ENCODE measurements at places on chromosomes 16 and 17. TPM values are rescaled to one million over a fixed set of nuclear protein-coding genes. Genes with fewer than 3 reads are reported as not detected.

TUBG1 gene
- total RNA-seq: 99.8 TPM

EVPLL gene
- not detected for total RNA-seq

SLC35G3 gene
- not detected for total RNA-seq

SCARF1 gene
- 6.6 TPM for total RNA-seq

CDH5 gene
- 0.18 TPM for total RNA-seq

ODAD4 gene
- total RNA-seq: 0.69 TPM

DNA sequence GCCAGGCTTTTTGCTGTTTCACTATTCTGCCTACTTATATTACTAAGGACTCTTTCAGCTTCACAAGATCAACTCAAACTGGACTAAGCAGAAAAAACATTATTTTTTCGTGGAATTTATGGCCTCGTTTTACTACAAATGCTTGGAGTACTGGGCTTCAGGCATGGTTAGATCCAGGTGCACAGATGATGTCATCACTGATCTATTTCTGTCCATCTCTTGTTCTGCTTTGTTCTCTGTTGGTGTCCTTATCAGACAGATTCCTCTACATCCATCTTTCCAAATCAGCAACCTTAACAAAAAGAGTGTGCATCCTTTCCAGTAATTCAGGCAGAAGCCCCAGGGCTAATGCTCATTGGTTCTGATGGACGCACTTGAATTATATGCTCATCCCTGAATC lies 109.9 kb upstream of the DNAH9 start:
- DNase-seq: no peak

DNA sequence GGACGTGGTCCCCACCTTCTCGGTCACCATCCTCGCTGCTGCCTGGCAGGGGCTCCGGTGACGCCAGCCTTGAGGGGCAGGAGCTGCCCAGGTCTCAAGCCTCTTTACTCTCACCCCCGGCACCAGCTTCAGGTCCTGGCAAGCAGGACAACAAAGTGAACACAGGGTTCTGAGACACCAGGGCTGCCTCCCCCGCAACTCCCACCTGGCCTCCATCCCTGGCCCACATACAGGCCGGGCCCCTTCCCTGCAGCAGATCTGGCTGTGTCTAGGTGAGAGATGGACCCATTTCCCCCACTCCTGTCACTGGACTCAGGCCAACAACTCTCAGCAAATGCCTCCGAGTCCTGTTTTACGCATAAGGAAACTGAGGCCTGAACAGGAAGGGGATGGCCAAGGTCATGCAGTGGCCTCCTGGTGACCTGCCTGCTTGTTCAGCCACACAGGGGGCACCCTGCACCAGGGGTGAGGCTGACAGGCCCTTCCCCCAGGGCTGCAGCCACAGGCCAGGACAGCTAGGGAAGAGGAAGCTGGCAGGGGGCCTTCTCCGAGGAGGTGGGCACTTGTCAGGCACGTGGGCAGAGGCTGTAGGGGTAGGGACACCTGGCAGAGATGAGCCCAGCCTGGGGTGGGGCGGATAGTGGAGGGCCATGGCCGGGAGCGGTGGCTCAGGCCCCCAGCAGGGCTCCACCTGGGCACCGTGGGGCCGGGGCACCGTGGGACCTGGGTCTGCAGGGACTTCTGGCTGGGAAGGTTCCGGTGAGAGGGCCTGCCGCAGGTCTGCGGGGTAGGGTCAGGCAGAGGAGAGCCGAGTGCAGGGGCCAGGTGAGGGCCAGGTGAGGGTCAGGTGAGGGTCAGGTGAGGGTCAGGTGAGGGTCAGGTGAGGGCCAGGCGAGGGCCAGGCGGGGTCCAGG lies 46.7 kb upstream of the PVALEF start:
- DNase-seq: no peak

DNA sequence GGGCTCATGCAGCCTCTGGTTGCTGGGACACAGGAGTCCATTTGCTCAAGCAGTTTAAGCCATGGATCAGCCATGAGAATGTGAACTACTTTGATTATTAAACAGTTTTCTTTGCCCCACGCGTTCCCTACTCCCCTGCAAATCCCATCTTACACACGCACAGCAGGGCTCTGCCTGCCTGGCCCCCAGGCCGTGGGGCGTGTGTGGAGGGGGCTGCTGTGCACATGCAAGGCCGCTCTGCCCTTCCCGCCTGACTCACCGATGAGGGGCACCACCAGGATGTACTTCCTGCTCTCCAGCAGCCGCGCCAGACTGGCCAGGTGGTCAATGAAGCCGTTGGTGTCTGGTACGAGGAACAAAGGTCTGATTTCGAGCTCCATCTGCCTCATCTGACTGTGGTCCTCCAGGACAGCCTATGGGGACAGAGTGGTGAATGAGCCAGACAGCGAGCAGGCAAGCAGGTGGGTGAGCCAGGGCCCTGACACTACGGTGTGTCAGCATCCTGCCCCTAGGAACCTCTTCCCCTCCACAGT lies 13.7 kb downstream of the HIC1 start:
- DNase-seq: no peak

- no peak for DNase-seq
Observed at GRCh38 chr16:55832773-55833691, at the start of gene CES1. CES1 (minus strand) TSS chr16:55833096; CDS start chr16:55833055, 41 bp downstream.

- DNase-seq: no peak
Observed at GRCh38 chr16:74201576-74201975, 95.0 kb upstream of the PSMD7 start.

- no peak for DNase-seq
Observed at GRCh38 chr16:1167276-1168107, 14.6 kb downstream of the CACNA1H start.

DNA sequence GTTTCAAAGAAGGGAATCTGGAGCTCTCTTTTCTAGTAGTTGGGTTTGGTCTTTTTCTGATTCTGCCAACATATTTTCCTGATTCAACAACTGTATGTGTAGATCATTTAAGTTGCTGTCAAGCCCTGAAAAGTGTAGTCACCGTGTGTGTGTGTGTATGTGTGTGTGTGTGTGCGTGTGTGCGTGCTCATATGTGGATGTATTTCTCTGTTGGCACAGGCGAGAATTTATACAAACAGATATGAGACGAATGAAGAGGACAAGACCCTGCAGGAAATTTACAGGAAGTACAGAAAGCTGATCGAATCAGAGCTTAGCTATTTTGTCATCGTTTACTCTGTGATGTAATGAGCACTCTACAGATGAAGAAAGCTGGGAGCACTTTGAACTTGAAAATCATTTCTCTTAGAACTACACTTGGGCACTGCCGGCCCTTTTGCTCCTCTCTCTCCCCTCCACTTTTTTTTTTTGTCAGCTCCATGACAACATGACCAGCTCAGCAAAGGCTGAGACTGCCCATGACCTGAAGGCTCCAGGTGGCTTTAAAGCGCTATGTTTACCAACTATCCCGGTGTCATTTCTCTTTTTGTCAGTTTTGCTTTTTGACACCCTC lies 11.2 kb downstream of the FBXO39 start:
- no peak for DNase-seq

GRCh38 chr17:35866341-35866950 lies 2.2 kb downstream of the HEATR9 start:
- DNase-seq: no peak
